Stimulated activated CD8-positive, alpha-beta memory T cell treated with anti-CD3 and anti-CD28 coated beads, Interleukin-7, amount 100 ng/mL, for 1 hour (primary cell): ENCODE measurements at places on chromosomes 12 and 14.

- DNase-seq = no peak
These were observed 20.6 kb downstream of the KMT5A start for GRCh38 chr12:123404581-123404980.

DNA sequence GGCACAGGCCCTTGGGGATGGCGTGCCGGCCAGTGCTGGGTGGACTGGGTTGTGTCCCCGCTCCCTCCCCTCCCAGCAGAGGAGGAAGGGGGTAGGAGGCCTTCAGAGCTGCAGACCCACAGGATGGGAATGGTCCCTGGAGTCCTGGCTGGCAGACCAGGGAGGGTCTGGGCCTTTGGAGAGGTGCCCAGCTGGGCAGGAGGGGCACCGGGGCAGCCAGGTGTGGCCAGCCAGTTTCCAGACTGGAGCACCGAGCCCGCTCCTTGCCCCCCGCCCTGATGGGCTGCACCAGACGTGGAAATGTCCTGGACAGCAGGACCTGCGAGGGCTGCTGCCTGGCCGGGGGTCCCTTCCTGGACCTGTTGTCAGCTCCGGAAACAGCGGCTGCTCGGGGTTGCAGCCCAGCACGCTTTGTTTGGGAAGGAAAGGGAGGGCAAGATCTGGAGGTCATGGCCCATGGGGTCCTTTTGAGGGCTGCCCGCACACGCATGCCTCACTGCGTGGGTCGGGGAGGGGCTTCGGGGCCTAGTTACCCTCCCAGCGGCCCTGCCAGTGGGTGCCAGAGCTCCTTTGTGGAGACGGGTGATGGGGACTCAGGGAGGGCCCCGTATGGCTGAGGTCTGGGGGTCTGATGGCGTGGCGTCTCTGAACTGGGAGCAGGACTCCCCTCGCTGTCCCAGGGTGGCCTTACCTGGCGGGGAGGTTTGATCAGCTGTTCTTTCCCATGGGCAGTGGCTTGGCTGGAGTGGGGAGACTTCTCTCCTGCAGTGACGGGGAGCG, 9.1 kb downstream of the KIF26A start:
- no peak for DNase-seq

GRCh38 chr14:98743536-98743935, 528.5 kb downstream of the BCL11B start:
- DNase-seq = no peak

DNA sequence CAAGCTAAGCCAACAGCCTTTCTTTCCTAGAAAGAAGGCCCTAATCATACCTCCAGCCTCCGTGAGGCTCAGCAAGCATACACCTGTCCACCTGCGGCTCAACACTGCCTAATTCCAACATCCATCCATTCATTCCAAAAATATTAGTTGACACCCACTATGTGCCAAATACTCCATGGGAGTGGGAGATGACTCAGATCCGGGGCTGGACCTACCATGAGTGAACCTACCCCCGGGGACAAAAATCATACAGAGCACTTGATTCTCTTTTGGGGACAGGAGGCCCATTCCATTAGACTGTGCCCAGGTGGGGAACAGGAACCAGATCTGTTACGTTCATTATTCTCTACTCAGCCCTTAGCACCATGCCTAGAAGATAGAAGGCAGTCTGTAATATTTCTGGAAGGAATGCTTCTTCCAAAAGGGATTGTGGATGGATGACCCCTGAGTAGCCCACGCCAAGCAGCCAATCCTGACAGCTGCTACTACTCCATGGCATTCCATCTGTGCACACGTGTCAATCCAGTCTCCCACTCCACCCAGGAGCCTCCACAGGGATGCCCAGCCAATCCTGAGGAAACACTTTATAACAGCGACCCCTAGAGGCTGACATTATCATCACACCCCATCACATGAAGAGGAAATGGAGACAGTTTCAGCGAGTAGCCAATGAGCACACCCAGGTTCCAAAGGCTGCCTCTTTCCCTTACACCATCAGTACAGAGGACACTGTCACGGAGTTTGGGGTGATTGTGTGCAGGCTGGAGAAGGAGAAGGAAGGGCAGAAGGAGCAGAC, 170.7 kb downstream of the ESRRB start:
- DNase-seq = no peak

DNA sequence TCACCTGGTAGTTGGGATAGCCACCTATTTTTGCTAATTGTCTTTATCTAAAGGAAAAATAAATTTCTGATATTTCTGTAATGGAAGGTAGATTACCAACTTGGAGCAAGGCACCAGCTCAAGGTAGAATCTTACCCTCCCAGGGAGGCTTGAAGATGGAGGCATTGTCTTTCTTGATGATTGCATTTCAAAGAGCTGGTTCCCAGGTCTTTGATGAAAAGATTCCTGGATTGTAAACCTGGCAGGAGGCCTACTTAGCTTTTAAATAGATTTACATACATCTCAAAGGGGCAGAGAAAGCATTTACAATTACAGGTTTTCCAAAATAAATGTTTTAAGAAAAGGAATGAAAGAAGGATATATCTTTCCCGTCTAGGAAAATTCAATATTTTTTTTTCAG, 729.2 kb downstream of the LRFN5 start:
- no peak for DNase-seq

- no peak for DNase-seq
These were observed 32.4 kb upstream of the PPP1R13B start for GRCh38 chr14:103879570-103880347.

GRCh38 chr14:87952307-87953094, 40.5 kb downstream of the GALC start:
- no peak for DNase-seq

- no peak for DNase-seq
These were observed 1.9 kb downstream of the SHMT2 start for GRCh38 chr12:57231276-57232021.

DNA sequence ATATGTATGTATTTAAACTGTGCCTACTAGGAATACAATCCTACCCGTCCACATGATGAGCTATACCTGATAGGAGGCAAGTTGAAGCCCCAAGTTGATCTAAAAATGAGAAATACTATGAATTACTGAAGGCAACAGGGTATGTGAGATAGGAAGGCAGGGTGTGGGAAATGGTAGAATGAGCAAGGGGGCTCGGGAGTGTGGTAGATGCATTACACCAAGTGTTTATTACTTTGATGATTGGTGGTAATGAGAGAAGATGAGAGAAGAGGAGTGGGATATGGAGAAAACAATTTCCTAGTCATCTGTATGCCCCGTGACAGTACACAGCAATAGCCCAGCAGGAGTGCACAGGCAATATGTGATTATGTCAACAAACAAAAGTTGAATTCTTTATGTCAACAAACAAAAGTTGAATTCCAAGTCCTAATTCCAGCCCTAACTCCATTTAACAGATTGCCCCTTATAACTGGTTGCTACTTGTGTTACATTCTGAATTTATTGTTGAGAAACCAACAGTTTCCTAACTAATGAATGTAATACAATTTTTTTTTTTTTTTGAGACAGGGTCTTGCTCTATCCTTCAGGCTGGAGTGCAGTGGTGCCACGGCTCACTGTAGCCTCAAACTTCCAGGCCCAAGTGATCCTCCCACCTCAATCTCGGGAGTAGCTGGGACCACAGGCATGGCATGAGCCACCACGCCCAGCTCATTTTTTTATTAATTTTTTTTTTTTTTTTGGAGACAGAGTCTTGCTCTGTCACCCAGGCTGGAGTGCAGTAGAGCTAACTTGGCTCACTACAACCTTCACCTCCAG, 2.5 kb downstream of the LPCAT3 start:
- DNase-seq = no peak

- DNase-seq = no peak
These were observed 101.1 kb downstream of the CRADD start for GRCh38 chr12:93778306-93778705.

DNA sequence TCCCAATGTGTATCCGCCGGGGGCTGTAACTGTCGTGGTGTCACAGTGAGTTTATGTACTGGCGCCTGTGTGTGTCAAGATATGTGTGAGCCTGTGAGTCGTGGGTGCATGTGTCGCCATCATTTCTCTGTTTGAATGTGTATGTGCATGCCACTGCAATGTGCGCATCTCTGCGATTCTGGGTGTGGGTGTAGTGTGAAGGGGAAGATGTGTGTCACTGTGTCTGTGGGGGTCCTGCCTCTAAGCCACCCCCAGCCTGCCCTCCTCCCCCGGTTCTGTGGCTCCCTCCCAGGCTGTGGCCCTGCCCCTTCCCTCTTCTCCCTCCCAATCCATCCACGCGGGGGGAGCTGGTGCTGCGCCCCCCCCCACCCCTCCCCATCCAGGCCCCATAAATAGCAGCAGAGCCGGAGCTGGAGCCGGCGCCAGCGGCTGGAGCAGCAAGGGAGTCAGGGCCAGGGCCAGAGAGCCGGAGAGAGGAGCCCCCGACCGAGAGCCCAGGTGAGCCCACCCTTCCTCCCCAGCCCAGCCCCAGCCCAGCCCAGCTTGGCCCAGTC, at the start of gene CPNE6:
Gene CPNE6 (plus strand): TSS at position 419 of the 554 bp plus-strand sequence. CDS start 1,375 bp downstream, outside the sequence.
- DNase-seq = no peak

DNA sequence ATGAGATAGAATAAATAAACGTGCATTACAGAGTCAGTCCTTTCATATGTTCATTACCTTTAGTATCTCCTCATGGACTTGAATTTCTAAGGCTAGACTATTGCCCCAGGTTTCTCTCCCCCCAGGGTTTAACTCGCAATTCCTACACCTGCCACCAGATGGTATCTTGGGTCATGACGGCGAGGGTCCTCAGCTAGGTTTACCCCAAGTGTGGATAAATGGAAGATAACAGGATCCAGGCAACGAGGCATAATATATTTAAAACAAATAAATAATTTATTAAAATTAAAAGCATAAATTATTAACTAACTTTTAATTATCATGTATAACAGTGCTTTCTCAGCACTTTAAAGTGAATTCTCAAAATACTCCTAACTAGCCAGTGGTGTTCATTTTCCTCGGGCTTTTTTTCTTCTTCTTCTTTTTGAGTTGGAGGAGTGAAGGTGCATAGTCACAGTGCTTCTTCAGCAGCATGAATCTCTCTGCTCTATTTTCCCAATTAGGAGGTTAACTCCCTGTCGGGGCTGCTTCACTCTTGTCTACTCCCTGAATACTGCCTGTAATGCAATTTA, 243.5 kb upstream of the CAND1 start:
- DNase-seq = peak; percentile 17

DNA sequence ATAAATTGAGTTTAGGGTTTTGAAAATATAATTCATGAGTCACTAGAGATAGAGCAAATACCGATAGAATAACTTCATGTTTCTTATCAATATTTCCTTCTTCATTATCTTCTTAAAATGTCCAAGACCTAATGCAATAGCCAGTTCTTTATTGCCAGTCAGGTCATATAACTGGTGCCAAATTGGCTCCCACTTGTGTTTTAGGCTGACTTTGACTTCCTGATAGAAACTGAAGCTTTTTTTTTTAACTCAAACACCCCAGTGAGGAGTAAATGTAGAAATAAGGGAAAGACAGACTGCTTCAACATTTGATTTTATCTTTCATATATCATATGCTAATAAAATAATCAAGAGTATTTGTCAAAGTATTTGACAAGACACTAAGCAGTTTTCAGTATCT, 80.7 kb downstream of the ARMH4 start:
- no peak for DNase-seq

DNA sequence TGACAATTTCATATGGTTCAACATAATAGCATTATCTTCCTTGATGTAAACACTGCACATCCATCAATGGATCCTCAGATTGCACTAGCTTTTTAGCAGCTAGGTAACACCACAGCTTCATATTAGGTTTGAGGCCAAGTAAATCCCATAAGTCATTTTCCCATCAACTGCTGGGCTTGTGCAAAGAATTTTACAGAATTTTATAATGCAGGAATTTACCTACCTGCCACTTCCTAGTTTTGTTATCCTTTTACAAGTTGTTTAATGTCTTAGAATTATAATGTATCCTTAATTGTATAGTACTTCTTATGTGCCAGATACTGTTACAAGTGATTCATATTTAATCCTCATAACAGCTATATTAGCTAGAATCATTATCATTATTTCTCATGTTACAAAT, 36.4 kb downstream of the CPNE8 start:
- DNase-seq = no peak

DNA sequence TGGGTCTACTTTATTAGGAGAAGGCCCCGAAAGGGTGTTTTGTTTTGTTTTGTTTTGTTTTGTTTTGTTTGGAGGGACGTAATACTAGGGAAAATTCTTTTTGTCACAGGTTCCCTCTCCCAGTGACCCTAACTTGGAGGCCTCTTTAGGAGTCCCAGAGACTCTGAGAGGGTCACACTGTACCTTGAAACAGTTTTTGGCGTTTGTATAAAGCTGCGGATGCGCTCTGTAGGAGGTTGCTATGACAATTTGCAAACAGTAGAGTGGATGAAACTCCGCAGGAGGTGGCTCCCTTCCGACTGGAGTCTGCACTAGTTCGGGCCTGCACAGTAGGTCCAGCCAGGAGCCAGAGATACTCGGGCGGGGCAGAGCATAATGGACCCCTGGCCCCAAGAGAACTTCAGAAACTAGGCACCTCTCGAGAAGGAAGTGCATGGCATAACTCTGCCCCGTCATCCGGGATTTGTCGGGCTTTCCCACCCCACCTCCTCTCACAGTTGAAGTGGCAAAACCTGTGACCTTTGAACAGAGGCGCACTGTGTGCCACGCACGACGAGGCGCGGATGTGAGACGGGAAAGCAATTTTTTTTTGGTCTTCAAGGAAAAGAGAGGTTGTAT, 1.3 kb upstream of the DYRK2 start:
- no peak for DNase-seq

- DNase-seq = no peak
These were observed 320.2 kb downstream of the GRIN2B start for GRCh38 chr12:13661005-13661887.

- no peak for DNase-seq
These were observed 5.9 kb downstream of the KICS2 start for GRCh38 chr12:64216239-64216638.

DNA sequence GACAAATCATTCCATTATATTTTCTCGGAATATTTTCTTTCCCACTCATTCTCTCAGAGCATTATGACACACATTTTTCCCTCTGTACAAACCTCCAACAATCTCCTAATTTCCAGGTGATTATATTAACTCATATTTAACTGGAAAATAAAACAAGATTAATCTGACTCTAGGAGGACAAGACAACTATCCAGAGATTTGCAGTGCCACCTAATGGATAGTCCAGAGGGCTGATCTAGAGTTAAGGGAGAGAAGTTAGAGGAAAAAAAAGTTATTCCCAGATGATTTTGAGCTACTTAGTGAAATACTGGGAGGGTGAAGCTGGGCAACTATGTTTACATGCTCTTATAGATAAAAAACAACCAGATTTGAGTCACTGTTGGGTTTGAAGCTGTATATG, 161.7 kb downstream of the ALX1 start:
- DNase-seq = no peak

DNA sequence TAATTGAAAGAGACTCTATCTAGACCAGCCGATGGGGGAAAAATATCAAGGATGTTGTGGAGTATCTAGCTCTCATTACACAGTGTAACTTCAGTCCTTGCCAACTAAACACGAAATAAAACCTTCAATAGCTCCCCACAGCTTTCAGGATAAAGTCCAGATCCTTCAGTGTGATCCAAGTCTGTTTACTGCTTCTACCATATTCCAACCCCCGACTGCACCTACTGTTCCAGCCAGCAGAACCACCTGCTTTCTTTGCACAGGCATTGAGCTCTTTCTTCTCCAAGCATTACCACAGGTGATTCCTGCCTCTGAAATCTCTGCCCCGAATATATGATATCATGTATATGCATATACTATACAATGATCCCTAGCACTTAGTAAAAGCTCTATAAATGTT, 2.2 kb upstream of the LRRC23 start:
- DNase-seq = no peak
